NCI-H1417 treated with DMSO at 0.1 percent for 48 hours (cell line): ENCODE measurements at places on chromosomes 12 and 14.

- no peak for DNase-seq
Measured at GRCh38 chr14:65872536-65872935, 460.0 kb downstream of the FUT8 start.

- no peak for DNase-seq
Measured at GRCh38 chr14:68270342-68270741, 450.8 kb downstream of the RAD51B start.

GRCh38 chr14:36818246-36818645 is 156.6 kb downstream of the PAX9 start:
- DNase-seq, result no peak

DNA sequence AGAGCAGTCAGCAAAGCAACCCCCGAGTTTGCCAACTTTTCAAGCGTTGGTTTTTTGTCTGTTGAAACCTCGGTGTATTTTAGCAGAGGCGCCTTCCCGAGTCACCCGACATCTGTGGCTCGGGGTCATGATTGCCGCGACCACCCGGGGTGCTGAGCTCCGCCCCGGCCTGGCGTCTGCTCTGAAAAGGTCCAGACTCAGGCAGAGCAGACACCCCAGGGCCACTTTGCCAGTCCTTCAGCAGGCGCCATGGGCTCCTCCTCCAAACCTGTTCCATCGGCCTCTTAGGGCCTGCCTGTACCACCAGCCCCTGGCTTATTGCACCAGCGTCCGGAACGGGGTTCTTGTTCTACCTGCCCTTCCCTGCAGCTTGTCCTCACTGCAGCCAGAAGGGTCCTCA is 19.1 kb downstream of the ANKRD9 start:
- DNase-seq, result no peak

- no peak for DNase-seq
Measured at GRCh38 chr14:102464846-102465341, 44.7 kb downstream of the ANKRD9 start.

GRCh38 chr14:36001936-36002335 is 174.6 kb downstream of the PTCSC3 start:
- DNase-seq, result no peak

DNA sequence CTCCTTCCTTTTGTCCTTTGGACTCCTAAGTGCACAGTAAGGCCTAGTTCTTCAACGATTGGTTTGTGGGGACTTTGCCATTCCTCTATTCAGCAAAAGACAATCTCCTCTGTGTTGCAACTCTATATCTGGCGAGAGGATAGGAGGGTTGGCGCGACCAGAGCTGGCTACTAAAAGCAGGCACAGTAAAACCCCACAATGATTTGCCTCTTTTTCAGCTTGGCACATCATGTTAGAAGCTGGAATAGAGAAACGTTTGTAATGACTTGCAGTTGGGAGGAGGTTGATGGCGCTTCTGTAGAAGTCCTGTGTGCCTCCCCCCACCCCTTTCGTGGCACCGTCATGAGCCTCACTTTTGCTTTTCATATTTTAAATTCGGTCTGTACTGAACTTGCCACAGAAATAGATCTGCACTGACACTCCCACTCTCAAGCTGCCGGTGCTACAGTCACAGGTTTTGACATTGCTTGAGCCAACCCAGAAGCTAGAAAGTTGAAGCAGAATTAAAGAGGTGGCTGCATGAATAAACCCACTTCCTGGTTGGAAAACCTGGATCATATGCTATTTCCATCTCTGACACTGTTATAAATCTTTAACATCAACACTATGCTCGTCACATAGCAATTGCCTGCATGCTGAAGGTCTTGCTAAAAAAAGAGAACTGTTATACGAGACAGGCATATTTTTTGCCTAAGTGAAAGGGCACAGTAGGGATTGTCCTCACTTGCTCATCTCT is 315.3 kb upstream of the PRICKLE1 start:
- no peak for DNase-seq

DNA sequence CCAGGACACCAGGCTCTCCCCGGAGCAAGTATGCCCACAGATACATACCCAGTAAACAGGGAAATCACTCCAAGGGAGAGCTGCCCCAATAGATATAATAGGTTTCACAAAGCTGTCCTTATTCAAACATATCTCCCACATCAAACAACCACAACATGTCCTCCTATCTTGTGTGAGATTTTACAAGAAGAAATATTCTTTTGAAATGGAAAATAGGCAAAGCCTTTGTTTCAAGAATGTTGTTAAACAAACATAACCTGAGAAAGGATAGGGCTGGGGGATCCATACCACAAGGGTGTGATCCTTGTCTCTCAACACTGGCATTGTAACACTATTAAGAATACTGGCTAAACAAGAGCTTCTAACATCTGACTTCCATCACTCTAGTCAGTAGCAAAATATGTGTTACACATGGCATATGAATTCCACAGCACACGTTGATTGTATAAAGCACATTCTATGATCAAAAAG is 32.9 kb downstream of the LGR5 start:
- DNase-seq, result no peak

DNA sequence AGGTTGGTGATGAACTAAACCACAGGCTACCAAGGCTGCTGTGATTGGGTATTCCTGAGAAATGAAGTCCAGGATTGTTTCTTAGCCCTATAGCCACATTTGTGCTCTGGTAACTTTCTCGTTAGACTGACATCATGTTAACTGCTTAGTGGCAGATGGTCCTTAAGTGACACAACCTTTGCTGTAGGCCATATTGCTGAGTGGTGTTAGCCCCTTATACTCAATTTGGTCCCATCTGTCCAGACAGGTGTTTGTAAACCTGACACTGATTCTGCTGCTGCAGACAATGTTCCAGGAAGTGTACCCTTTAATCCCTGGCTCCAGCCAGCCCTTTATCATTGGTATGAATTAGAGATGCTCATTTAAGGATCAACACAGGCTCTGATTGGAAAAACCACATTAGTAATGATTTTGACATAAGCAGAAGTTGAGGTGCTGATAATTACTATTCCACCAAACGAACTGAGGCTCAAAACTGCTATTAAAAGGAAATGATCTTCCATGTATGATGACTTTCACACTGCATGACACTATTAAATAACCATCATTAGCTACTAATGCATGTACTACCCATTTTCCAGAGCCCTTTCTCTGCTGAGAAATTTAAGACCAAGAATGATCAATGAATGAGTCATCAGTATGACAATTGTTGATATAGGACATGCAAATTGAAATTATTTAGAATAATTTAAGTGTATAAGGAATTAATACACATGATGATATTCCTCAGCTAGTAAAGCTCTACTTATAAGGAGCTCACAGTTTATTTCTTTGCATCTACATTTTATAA is 3.6 kb upstream of the SSTR1 start:
- DNase-seq, result no peak

DNA sequence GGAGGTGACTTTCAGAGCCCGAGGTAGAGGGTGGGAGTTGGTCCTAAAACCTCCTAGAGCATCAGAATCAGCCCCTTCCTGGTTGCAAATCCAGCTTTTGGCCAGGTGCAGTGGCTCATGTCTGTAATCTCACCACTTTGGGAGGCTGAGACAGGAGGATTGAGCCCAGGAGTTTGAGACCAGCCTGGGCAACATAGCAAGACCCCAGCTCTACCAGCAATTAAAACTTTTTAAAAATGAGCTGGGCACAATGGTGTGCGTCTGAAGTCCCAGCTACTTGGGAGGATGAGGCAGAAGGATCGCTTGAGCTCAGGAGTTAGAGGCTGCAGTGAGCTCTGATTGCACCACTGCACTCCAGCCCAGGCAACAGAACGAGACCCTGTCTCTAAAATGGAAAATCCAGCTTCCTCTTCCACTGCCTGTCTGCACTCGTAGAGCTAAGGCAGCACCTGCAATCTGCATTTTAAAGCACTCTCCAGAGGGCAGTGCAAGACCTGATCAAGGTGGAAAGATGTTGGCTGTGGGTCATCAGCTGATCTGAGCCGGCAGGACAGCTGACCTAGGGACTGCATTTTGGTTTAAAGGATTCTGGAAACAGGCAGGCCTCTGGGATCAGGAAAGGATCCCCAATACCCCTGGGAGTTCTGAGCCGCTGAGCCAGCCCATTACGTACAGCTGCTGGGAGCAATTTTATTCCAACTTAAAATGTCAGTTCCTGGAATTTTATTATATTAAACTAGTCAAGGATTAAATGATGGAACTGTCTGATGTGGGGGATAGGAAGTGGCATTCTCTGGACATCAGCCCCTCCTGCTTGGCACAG is 1.8 kb upstream of the TESC start:
- DNase-seq, result no peak

GRCh38 chr12:88035907-88036289 is 6.7 kb upstream of the C12orf50 start:
- DNase-seq, result no peak

GRCh38 chr12:110223777-110224378 is 57.2 kb upstream of the ATP2A2 start:
- no peak for DNase-seq

DNA sequence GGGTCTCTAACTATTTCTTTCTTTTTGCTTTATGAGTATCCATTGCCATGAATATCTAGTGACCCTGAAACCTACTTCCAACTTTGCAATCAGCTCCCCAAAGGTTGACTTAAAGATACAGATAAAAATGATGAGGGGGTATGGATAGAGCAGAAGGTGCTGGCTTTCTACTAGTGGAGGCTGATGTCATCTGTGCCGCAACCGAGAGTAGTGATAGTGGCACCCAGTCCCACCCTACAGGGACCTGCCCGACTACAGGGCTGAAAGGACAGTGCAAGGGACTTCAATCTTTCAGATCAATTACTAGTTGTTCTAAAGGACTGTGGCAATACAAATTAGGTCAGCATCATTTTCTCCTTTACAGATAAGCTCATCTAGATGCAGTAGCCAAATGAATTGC is 806.0 kb downstream of the VRK1 start:
- DNase-seq, result no peak

DNA sequence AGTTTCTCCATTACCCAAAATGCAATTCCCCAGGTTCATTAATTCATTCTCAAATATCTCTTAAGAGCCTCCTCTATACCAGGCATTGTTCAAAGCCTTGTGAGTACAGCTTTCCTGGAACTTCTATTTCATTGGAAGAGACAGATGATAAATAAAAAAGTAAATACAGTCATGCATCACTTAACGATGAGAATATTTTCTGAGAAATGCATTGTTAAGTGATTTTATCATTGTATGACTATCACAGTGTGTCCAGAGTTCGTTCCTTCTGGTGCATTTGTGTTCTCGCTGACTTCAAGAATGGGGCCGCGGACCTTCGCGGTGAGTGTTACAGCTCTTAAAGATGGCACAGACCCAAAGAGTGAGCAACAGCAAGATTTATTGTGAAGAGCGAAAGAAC is 66.0 kb downstream of the ANO4 start:
- DNase-seq, result no peak

- DNase-seq, result no peak
Measured at GRCh38 chr14:23299211-23299957, 3.3 kb downstream of the PPP1R3E start.

DNA sequence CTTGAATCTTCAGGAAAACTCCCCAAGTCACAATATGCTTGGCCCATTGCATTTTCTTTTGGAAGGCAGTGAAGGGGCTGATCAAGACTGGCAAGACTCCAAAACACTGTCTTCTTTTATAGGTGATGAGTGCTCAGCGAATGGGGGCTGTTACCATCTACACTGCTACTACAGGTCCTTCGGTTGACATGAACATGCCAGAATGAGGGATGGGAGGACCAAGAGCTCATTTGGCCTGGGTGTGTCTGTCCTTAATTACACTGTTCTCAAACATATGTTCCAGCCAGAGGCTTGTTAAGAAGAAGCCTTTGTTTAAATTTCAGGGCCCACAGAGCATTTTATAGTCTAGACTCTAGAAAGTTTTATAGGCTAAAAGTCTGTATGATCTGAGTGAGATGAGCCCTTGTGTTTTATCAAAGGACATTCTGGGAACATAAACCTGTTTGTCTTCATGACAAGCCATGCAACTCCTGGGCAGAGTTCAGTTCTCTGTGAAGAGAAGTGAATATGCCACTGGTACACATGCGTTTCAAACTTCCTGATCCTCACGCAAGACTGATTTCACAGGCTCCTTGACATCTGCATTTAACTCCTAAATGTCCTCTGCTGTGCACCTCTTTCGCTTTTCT is 4.7 kb upstream of the FAM234B start:
- DNase-seq, result no peak

DNA sequence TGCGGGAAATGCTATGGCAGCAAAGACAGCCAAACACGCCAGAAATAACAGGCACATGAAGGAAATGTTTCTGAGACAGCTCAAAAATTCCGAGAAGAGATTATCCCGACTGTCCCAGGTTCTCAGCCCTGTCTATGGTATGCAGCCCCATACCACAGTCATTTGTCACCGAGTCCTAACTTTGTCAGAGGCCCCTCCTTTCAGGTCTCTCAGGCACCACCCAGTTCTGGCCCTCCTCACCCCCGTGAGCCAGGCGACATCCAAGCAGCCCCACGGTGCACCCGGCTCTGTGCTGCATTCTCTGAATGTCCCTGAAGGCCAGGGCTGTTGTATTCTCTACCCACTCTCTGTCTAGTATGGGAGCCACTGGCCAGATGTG is 24.0 kb downstream of the SSH1 start:
- no peak for DNase-seq

DNA sequence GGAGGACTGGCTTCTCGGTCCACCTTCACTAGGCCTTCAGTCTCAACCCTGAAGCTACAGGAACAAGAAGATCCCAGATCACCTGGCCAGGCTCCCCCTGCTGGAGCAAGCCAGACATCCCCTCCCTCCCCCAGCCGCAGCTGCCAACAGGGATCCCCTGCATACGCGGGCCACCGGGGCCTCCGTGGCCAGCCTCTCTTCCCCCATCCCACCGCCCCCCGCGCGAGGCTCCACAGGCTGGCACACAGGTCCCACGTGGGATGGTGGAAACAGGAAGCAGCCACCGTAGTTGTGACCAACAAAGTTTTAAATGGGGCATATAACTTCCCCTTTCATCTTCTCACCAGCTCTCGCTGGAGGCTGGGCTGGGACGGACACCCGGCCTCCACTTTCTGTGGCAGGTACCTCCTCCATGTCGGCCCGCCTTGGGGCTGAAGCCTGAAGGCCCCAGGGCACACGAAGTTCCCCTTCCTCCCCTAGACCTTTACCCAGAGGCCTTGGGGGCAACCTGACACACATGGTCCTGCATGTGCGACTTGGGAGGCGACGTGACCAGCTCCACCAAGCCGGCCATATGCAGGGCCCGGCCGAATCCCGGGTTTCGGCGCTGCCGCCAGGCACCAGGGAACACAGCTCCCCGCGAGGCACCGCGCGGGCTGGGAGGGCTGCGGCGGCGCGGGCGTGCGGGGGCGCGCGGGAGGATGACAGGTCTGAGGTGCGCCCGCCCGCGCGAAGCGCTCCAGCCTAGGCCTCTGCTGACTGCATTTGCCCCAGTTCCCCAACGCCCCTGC is 44.4 kb upstream of the PNMA1 start:
- no peak for DNase-seq

- DNase-seq, result no peak
Measured at GRCh38 chr14:103110681-103111231, 12.5 kb upstream of the TNFAIP2 start.

GRCh38 chr14:90608281-90608680 is 207.9 kb downstream of the TTC7B start:
- DNase-seq, result no peak

GRCh38 chr12:54701940-54702592 is 53.9 kb upstream of the DCD start:
- peak; percentile 63 for DNase-seq
